ENCODE measurements at places on chromosomes 2 and 18. TPM values are rescaled to one million over a fixed set of nuclear protein-coding genes. Genes with fewer than 3 reads are reported as not detected.

ARHGEF4 gene
- total RNA-seq, result 1.4 TPM

DNA sequence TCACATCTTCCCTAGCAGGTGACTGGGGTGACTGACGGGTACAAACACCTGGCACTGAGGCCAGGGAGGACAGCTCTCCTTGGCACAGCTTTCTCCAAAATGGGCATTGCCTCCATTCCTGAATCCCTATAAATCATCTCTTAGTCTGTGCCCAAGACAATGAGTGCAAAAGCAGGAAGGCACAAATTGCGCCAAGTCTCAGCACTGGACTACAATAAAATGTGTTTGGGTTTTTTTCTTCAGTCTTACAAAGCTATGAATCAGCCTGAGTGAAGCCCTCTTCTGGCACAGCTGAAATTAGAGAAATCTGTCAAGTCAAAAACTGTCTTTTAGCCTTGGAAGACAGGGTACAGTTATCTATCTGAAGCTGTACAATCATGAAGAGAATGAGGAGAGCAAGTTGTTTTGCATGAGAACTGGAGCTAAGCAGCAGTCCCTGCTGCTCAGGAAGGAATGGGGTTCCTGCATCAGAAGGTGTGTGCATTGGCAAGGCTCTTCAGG lies 90.8 kb downstream of the EPB41L3 start:
- no peak for DNase-seq

- DNase-seq, result no peak
Observed at GRCh38 chr2:158953454-158953853, 15.0 kb upstream of the TANC1 start.

LYPD6B gene
- total RNA-seq, result 112 TPM

GRCh38 chr2:36561237-36561944 lies 36.6 kb downstream of the FEZ2 start:
- DNase-seq, result peak; percentile 63

DNA sequence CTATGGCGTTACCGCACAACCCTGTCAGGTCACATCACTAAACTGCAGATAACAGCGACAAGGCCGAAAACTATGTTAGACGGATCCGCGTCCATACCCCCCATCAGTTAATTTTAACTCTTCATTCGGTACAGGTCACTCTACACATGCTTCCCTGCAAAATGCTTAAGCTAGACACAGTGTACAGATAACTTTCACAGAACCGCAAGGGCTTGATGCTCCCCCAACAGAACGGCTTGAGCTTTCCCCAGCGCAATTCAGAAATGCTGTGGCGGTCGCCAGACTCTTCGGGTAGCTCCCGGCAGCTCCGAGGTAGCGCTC lies 283 bp upstream of the RBBP8 start:
- DNase-seq, result peak; percentile 6

GRCh38 chr2:20172273-20173055 lies 52.5 kb downstream of the SDC1 start:
- no peak for DNase-seq

DNA sequence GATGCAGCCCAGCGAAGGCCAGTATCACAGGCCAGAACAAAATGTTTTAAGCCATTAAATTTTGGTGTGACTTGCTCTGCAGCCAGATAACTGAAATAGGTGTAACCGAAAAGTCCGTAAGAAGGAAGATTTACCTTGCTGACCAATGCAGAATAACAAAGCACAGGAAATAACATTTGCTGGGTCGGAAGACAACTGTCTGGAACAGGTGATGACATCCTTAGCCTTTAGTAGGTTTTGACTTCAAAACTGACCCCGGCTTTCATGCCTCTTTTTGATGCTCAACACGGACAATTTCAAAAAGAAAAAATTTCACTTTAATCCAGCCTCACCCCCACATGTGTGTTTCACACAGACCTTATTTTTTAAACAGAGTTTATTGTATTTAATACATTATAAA lies 93.7 kb downstream of the KCTD1 start:
- DNase-seq, result no peak

All from H4 (cell line).